ENCODE measurements at places on chromosomes 3 and 15. TPM values are rescaled to one million over a fixed set of nuclear protein-coding genes. Genes with fewer than 3 reads are reported as not detected.

EIF1B gene
- 56.5 TPM for total RNA-seq

CIP2A gene
- total RNA-seq, result 51.8 TPM

DNA sequence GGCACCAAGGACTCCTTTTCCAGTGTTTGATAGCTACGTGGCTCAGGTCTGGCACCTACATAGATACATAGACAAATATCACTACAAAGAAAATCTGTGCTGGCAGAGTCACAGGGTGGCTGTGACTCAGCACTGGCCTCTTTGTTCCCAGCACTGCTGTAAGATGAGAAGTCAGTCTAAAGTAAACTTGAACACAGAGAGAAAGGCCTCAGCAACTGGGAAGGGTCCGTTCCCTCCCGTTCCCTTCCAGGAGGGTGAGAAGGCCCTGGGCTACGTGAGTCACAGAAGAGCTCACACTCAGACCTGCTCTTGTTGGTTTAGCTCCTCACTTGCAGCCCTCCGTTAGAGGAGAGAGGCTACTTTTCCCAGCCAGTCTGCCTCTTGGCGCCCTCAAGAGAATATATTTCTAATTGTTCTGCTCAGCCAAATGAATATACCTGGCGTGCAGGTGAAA lies 23.1 kb downstream of the ANXA2 start:
- H3K36me3 ChIP-seq, result no peaks in the 10 kb centered on the region
- no peak overlapping the region for H3K27ac ChIP-seq
- no peaks in the 10 kb centered on the region for H3K27me3 ChIP-seq
- DNase-seq, result no peak

GRCh38 chr15:38149315-38149714 lies 103.3 kb upstream of the SPRED1 start:
- peaks cover 17% of the 10 kb centered on the region for H3K27me3 ChIP-seq
- H3K36me3 ChIP-seq, result no peaks in the 10 kb centered on the region
- no peak overlapping the region for H3K4me3 ChIP-seq
- no peak for DNase-seq
- no peaks in the 10 kb centered on the region for H3K4me1 ChIP-seq

DNA sequence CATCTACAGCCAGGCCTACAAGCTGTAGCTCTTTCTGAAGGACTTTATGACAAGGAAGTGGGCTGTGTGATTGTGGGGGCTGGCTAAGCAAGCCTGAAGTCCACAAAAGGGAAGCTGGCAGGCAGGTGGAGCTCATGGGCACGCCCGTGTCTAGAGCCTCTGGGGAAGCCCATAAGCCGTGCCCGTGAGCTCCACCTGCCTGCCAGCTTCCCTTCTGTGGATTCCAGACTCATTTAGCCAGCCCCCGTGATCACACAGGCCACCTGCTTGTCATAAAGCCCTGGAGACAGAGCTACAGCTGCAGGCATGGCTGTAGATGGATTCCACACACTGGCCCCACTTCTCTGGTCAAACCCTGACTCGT lies 15.2 kb downstream of the EFCC1 start:
- H3K4me3 ChIP-seq, result peak overlapping the region; percentile 75
- H3K36me3 ChIP-seq, result peaks cover 2% of the 10 kb centered on the region
- H3K27me3 ChIP-seq, result no peaks in the 10 kb centered on the region
- peak overlapping the region; percentile 97 for H3K27ac ChIP-seq
- peak; percentile 65 for DNase-seq
- H3K4me1 ChIP-seq, result peaks cover 31% of the 10 kb centered on the region

DNA sequence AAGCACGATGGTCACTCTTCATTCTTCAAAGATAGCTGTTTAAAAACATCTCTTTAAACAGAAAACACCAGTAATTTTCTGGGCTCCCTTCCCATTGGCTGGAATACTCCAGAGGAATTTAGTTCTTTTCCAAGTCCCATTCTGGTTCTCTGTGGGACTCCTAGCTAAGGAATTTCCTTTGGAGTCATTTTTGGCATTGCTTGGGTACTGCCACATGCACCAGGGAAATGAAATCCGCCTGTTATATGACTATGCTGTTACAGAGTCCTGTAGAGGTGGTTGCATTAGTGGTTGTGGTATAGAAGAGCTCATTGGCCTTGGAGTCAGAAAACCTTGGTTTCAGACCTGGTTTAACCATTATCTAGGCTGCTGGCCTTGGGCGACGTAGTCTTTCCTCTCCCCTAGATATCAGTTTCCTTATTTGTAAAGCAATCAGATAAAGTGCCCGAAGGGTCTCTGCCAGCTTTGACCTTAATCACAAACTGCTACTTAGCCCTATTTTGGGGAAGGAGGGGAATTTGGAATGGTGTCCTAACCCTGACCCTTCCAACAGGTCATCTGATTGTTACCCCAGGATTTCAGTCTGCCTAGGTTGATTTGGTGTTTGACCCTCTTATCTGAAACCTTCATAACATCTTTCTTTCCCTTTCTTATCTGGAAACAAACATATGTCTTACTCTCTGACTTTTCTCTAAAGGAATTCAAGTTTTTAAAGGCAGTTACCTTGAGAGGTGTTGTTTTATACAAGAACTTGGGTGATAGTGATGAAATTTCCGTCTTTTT lies 13.4 kb downstream of the RTP1 start:
- no peaks in the 10 kb centered on the region for H3K27me3 ChIP-seq
- no peaks in the 10 kb centered on the region for H3K4me1 ChIP-seq
- H3K36me3 ChIP-seq, result no peaks in the 10 kb centered on the region
- H3K27ac ChIP-seq, result no peak overlapping the region
- no peak for DNase-seq

DNA sequence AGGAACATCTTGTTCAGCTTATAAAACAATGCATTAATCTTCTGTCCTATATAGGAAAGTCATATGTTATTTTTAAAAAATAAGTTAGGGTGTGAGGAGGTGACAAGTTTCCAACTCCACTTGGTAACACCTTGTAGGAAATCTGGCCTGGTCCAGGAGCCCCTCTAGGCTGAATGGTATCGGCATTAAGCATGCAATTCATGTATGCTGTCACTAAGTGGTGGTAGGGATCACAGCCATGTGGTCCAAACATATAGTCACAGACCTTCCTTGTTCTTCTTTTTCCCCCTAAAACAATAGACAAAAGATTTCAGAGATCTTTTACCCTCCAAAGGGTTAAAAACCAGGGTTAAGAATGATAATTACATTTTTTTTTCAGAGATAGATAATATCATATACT lies 4.2 kb upstream of the APBA2 start:
- peaks cover 16% of the 10 kb centered on the region for H3K4me1 ChIP-seq
- no peak for DNase-seq
- H3K27me3 ChIP-seq, result no peaks in the 10 kb centered on the region
- no peaks in the 10 kb centered on the region for H3K36me3 ChIP-seq
- no peak overlapping the region for H3K27ac ChIP-seq

DNA sequence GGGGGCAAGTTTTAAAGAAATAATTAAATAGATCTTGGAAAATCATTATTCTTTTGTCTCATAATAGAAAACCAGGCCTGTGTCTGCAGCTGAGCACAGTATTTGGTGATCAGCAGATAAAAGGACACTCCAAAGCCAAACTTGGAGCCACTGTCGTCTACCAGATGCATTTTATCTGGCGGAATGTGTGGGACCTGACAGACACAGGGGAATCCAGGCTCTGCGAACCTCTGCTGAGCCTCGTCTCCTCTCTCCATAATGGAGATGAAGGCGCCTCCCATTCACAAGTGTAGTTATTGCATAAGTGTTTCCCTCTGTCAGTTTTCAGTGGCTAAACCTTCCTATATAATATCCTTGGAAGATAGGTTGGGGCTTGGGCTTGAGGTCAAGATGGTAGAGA lies 42.1 kb downstream of the EEFSEC start:
- peaks cover 12% of the 10 kb centered on the region for H3K4me1 ChIP-seq
- no peaks in the 10 kb centered on the region for H3K27me3 ChIP-seq
- no peaks in the 10 kb centered on the region for H3K36me3 ChIP-seq
- H3K4me3 ChIP-seq, result no peak overlapping the region

DNA sequence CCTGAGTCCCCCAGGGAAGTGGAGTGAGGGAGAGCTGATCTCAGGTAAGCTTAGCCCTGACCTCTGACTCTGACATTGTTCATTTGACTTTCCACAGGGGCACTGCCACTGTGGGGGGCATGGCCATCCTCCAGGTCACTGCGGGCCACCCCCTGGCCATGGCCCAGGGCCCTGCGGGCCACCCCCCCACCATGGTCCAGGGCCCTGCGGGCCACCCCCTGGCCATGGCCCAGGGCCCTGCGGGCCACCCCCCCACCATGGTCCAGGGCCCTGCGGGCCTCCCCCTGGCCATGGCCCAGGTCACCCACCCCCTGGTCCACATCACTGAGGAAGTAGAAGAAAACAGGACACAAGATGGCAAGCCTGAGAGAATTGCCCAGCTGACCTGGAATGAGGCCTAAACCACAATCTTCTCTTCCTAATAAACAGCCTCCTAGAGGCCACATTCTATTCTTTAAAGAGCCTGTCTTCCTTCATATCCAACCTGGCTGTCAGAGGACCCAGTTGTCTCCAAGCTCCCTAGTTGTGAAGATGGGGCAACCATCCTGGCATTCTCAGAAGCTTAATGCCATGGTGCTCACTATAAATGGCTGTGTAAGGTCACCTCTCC lies 1.9 kb upstream of the DISP2 start:
- no peak overlapping the region for H3K27ac ChIP-seq
- DNase-seq, result no peak
- no peaks in the 10 kb centered on the region for H3K36me3 ChIP-seq

DNA sequence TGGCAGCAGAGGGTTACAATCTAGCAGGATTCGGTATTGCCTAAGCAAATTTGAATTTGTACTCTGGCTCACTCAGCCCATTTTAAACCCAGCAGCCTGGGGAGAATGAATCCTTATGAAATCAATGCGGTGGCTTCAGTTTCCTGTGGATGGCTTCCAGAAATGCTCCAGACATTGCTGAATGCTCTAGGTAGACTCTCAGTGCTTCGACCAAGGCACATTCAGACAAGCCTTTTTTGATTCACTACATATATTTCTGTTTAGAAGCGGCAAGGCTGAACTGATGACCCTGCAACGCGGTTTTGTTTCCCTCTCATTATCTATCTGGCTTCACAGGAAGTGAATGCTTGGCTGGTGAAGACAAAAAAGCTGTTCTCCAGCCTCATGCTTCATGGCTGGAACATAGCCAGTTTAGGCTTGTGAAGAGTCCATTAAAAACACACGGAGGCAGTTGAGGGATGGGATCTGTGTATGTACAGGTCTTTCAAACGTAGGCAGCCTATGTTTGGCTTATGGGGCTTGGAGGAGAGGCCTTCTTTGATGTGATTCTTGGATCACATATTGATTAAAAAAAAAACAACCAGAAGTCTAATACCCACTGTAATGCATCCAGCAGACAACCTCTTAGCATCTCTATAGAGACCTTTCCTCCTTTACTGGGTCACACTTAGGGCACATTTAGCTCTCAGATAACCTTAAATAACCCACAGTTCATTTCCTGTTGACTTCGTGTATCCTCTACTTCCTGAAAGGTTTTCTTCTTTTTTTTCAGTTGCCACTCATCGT lies 400.2 kb upstream of the TBL1XR1 start:
- DNase-seq, result peak; percentile 16
- H3K36me3 ChIP-seq, result peaks cover 6% of the 10 kb centered on the region
- peaks cover 63% of the 10 kb centered on the region for H3K4me1 ChIP-seq
- peak overlapping the region; percentile 96 for H3K27ac ChIP-seq
- peak overlapping the region; percentile 67 for H3K4me3 ChIP-seq

- no peak overlapping the region for H3K4me3 ChIP-seq
- H3K27ac ChIP-seq, result no peak overlapping the region
- no peaks in the 10 kb centered on the region for H3K36me3 ChIP-seq
Measured at GRCh38 chr15:48233246-48233645, 27.1 kb downstream of the SLC12A1 start.

DNA sequence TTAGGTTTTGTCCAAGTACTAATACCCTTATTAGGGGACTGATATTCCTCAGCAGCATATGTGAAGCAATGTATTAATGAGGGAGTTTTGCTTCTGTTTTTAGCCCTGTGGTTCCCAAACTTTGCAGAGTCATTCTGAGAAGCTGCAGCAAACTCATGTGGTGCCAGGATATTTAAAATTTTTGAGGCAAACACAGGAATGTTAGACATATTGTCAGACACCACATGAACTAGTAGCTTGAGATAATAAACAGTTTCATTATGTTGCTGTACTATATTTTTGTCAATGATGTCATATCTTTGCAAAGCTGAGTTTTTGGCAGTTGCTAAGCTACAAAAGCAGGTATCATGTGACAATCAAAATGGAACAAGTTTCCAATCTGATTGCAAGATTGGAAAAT lies 36.6 kb downstream of the ATP6V1A start:
- peaks cover 5% of the 10 kb centered on the region for H3K4me1 ChIP-seq
- H3K27me3 ChIP-seq, result no peaks in the 10 kb centered on the region
- no peak for DNase-seq

GRCh38 chr3:15284121-15284889 lies 48.1 kb downstream of the SH3BP5 start:
- H3K4me3 ChIP-seq, result no peak overlapping the region
- H3K27me3 ChIP-seq, result no peaks in the 10 kb centered on the region

- no peak overlapping the region for H3K27ac ChIP-seq
- no peaks in the 10 kb centered on the region for H3K4me1 ChIP-seq
- no peaks in the 10 kb centered on the region for H3K27me3 ChIP-seq
Measured at GRCh38 chr3:132145833-132146232, 111.0 kb upstream of the CPNE4 start.
